ENCODE measurements at places on chromosomes 2 and 18.

DNA sequence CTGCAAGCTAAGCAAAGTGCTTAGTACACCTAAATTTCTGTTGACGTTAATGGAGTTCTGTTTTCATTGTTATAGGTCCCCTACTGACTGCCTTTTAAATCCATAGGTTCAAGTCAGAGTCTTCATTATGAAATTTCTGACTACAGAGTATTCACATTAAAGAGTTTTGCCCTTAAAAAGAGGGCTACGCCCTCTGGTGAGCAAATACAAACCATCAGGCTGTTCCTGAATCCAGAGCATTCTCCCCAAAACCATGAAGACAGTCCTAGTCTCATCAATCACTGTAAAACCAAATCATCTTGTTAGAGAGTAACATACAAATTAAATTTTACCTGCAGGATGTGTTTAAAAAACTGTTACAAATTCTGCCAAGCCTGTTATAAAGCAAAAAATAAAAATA lies 1091.7 kb downstream of the TDRD15 start:
- DNase-seq: no peak

- no peak for DNase-seq
Observed at GRCh38 chr2:217839073-217839749, 163.6 kb downstream of the TNS1 start.

DNA sequence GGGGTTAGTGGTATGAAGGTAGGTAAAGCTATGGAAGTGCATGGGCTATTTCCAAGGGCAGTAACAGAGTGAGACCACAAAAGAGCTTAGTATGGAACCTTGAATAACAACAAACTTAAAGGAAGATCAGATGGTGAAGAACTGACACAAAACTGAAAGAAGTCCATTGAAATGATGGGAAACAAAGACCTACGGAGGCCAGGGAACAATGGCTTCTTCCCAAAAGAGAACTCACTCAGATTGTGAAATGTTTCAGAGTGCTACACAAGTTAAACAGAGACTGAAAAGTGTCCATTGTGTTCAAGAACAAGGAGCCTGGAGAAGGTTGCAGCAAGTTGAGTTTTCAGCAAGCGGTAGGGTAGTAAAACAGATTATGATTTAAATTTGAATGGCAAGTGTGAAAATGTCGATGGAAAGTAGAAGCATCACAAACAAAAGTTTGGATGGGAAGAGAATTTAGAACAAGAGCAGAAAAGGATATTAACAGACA lies 700.0 kb upstream of the NXPH2 start:
- no peak for DNase-seq

- no peak for DNase-seq
Observed at GRCh38 chr2:205034034-205034433, 488.8 kb downstream of the PARD3B start.

DNA sequence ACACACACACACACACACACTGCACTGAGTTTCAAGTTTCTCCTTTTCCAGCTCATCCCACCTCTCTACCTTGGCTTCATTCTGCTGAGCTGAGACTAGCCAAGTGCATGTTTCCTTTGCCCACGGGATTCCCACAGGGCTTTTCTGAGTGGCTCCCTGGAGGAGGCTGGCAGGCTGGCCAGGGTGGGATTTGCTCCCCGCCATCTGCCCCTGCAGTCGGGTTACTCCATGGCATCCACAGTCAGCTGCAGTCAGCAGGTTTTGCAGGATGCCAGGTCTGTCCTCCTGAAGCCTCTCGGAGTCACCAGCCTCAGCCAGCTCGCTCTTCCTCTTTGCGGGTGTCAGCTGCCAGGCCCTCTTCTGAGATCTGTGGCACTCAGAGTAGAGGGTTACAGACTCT lies 783.7 kb upstream of the SOX11 start:
- DNase-seq: no peak

All from activated gamma-delta T cell treated with anti-CD3 and anti-CD28 coated beads, Interleukin-2, amount 50 U/mL, for 16 hours (primary cell).